Right forelimb (tissue), 1 donor: ENCODE measurements at places on chromosomes 16 and 17.

- no peak for DNase-seq
These were observed 64.3 kb downstream of the CENPV start for GRCh38 chr17:16288860-16289571.

DNA sequence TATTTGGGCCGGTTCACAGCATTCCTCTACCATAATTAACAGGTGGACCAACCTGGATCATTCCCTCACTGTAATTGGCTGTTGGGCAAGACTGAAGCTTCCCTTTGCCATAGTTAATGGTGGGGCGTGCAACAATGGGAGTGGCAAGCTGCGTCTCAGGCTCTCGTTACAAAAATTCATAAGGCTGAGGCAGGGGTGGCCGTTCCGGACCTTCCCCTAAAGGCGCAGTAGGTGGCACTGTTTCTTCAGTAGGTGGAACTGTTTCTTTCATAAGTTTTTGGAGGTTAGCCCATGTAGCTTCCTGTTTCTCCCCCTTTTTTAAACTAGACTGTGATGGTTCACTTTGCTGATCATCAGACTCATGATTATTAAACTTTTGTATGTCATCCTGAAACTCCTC is 17.0 kb upstream of the TMC5 start:
- DNase-seq, result no peak

- DNase-seq, result no peak
These were observed 24.2 kb downstream of the ZNF652 start for GRCh38 chr17:49337884-49338283.

DNA sequence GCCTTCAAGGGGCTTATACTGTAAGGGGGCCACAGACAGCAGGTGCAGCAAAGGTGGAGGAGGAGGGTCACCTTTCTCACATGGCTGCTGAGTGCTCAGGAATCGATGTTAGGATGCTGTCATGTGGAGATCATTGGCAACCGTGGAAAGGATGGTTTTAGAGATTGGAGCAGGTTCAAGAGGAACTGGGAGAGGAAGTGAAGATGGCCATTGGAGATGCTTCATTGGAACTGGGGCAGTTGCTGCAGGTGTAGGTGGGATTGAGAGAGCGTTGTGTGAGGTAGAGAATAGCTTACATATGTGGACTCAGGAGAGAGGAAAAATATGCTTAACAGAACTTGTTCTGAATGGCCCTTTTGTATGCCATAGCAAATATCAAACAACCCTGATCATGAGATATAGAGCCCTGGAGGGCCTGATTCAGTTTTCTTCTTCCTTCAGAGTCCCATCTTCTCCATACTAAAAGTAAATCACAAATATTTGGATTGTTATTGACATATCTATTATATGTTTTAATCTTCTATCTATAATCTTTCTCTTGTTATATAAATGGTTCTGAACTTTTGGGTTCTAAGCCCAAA is 40.8 kb downstream of the LDHD start:
- no peak for DNase-seq

- no peak for DNase-seq
These were observed 1.8 kb downstream of the CCR7 start for GRCh38 chr17:40563220-40564052.

DNA sequence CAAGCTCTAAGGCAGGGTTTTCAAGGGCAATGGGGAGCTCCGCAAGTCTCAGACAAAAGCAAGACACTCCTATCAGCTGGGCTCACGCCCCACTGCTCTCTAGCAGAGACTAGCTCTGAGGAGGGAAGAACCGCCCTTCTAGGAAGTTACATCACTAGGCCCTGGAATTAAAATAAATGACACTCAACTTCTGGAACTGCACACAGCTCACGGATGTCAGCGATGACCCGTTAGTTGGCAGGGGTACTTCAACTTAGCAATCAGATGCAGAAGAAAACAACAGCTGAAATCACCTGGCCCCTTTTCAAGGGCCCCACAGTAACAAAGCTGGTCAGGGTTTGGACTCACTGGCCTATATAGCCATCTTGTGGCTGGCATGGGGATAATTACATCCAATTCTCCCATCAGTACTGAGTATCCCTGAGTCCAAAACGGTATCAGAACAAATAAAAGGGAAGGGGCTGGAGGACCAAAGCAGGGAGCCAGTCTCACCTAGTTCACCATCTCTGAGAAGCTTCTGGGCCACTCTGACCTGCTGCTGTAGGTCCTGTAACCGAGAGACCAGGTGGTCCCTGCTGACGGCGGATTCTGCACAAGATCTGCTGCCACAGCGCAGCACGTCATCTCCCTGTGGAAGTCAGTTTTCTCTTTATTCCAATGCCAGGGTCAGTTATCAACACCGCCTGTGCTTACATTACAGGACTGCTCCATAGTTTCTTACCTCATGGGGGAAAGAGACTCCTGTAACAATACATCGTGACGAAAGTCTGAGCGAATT is 22.2 kb downstream of the SERPINF1 start:
- peak; percentile 76 for DNase-seq

- no peak for DNase-seq
These were observed 115.6 kb downstream of the GNAO1 start for GRCh38 chr16:56306690-56307533.
